HCEC 1CT (cell line): ENCODE measurements at places on chromosomes 16 and 17.
A peak's percentile ranks its signal among the peaks of the same experiment; 100 is the strongest.

- peak; percentile 1 for DNase-seq
Measured at GRCh38 chr16:49859125-49859811, 3.4 kb upstream of the ZNF423 start.

GRCh38 chr16:86680661-86681030 is 102.3 kb downstream of the FOXL1 start:
- no peak for DNase-seq

DNA sequence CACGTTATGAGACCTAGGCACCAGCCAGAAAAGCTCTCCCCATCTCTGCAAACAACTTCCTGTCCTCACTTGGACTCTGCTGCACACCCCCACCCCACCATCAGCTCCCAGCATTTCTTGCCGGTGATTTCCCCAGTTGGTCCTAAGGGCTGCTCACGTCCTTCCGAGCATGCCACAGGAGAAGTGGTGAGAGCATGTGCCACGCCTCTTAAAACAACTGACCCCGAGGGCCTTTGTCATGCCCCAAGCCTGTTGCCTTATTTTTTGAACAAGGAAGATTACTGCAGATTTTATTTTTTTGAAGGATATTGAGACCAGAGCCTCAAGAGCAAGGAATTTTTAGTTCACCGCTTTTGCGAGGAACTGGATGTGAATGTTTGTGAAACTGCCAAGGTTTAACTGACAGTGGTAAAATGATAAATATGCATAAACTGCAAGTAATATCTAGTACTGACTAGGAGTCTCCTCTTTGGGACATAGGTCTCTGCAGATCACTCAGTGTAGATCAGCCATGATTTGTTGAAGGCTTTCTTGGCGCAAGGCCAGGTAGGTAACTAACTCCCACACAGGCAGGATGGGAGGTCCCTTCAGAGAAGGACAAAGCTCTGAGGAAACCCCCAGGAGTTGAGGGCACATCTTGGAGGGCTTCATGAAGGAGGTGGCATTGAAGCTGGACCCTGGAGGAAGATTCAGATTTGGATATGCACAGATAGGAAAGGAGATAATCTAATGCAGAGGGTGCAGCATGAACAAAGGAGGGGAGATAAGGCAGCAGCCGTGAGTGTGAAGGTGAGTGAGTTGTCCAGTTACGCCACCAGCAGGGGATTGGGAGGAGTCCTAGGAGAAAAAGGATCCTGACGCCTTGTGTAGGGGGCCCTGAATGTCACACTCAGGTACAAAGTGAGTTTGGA is 44.7 kb downstream of the TMEM132E start:
- DNase-seq = no peak

DNA sequence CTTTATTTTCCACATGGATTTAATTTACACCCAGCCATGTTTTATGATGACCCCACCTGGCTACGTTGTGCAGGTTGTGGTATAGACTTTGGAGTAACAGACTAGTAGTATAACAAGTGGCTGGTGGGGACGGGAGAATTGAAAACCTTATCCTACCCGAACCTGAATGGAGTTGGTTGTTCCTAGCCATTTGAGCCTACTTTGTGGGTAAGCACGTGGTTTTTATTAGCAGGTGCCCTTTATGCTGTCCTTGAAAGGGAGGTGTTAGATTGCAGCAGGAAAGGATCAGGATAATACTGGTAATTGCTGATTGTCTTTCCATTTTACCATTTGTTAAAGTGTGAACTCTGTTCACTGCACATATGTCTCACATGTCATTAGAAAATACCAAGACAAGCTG is 31.9 kb upstream of the PHAF1 start:
- no peak for DNase-seq
